Fibroblast of skin of right biceps (primary cell): ENCODE measurements at places on chromosomes 2 and 18.
A peak's percentile ranks its signal among the peaks of the same experiment; 100 is the strongest.

- peak; percentile 15 for DNase-seq
Measured at GRCh38 chr2:161796192-161796591, 172.0 kb downstream of the SLC4A10 start.

DNA sequence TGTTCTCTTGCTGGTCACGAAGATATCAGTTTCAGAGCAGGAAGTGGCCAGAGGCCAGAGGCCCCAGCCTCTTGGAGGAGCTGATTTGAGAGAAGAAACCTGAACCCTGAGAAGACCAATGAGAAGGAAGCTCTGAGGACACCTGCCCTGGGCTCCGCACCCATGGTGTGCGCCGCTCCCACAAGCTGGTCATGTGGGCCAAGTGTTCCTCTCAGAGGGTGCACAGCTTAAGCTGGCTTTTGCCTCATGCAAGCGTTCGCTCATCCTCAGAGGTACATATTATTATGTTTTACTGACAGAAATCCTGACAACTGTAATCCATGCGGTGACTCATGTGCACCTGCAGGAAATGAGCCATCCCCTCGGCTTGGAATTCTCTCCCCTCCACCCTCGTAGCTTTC is 316.1 kb upstream of the MYT1L start:
- DNase-seq: no peak

- DNase-seq: peak; percentile 62
Measured at GRCh38 chr2:222903234-222904220, 42.7 kb downstream of the ACSL3 start.

DNA sequence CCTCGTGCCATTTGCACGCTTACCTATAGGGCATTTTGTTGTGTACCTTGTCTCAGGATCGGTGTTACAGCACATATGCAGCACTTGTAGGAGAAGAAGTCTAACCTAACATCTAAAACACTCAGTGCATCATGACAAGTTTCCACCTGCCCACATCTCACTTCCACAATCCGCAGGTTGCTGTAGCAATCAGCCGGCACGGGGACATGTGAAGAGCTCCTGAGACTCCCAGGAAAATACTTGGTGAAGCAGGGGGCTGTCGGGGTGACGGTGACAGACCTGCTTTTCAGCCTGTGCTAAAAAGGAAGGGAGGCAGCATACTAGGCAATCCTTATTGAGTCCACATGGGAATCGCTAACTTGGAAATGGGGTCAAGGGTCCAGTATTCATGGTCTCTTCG is 172.2 kb downstream of the MYT1L start:
- DNase-seq: no peak
